ENCODE measurements at places on chromosomes 6 and 20.
A peak's percentile ranks its signal among the peaks of the same experiment; 100 is the strongest.

GRCh38 chr20:55258559-55258958 lies 746.8 kb downstream of the CBLN4 start:
- DNase-seq, result no peak

GRCh38 chr20:41422953-41423352 lies 56.3 kb upstream of the EMILIN3 start:
- DNase-seq, result no peak

DNA sequence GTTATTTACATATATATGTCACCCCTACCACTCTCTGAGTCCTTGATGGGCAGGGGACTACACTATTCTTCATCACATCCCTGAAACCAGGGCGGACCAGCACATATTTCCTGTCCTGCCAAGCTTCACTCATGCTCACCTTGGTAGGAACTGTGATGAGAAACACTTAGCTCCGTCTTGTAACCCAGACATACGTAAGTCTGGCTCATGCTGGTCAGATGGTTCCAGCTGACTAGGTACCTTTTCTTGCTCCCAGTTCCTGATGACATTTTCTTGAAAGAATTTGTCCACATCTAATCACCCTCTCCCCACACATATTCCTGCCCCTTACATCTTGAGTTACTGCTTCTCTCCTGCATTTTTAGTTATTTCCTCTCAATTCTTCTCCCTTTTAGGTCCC lies 122.2 kb upstream of the MYLIP start:
- no peak for DNase-seq

GRCh38 chr6:160226118-160226591 lies 32.5 kb downstream of the SLC22A2 start:
- no peak for DNase-seq

DNA sequence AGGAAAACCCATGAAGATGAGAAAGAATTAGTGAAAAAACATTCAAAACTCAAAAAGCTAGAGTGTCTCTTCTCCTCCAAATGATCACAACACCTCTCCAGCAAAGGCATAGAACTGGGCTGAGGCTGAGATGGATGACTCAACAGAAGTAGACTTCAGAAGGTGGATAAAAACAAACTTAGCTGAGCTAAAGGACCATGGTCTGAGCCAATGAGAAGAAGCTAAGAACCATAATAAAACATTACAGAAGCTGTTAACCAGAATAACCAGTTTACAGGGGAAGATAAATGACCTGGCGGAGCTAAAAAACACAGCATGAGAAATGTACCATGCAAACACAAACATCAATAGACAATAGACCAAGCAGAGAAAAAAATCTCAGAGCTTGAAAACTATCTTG lies 904.1 kb upstream of the MANEA start:
- no peak for DNase-seq

- DNase-seq, result no peak
These were observed 336.4 kb upstream of the SOX4 start for GRCh38 chr6:21257125-21257524.

- no peak for DNase-seq
These were observed 216.0 kb downstream of the GJA1 start for GRCh38 chr6:121651420-121651819.

- no peak for DNase-seq
These were observed 603.5 kb downstream of the UTRN start for GRCh38 chr6:144888621-144889020.

GRCh38 chr6:104574135-104574750 lies 285.5 kb downstream of the HACE1 start:
- DNase-seq, result no peak

DNA sequence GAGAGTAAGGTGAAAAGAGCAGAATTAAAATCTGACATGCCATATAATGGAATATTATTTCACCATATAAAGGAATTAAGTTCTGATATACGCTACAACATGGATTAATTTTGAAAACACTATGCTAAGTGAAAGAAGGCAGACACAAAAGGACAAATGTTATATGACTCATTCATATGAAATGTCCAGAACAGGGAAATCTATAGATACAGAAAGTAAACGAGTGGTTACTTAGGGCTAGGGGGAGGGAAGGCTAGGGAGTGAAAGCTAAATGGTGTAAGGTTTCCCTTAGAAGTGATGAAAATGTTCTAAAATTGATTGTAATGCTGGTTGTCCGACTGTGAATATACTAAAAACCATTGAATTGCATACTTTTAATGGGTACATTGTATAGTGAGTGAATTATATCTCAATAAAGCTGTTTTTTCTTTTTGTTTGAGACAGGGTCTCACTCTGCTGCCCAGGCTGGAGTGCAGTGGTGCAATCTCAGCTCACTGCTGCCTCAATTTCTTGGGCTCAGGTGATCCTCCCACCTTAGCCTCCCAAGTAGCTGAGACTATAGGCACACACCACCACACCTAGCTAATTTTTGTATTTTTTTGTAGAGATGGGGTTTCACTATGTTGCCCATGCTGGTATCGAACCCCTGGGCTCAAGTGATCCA lies 8.2 kb downstream of the PRPH2 start:
- peak; percentile 30 for DNase-seq

DNA sequence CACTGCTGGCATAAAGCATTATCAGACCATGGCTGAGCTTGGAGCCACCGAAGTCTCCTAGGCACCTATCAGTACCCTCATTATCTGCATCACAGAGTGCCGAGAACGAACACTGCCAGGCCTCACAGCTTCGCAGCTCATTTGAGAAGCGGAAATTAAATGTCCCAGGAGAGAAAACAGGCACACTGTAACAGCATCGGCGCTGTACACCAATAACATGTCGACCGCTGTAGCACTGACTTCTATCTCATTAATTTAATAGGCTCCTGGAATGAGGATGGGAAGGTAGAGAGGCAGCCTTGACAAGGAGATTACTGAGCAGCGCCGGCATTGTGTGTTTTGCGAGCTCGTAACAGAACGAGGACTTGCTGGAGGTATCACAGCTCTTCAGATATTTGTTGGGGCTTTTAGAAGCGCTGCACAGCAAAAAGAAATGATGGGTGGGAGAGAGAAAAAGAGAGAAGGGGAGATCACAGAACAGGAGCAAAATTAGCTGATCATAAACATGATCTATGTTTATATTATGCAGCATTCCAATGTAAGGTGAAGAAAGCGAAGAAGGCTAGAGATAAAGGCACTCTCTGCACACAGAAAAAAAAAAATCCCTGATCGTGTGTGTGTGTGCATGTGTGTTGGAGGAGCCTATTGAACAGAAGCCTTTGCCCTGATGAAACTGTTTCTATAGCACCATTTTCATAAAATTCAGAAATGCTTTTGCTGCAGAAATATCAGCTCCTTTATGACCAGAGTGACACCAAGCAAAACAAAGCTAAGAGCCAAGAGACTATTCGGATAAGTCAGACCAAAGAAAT lies 29.2 kb downstream of the ID4 start:
- DNase-seq, result no peak

DNA sequence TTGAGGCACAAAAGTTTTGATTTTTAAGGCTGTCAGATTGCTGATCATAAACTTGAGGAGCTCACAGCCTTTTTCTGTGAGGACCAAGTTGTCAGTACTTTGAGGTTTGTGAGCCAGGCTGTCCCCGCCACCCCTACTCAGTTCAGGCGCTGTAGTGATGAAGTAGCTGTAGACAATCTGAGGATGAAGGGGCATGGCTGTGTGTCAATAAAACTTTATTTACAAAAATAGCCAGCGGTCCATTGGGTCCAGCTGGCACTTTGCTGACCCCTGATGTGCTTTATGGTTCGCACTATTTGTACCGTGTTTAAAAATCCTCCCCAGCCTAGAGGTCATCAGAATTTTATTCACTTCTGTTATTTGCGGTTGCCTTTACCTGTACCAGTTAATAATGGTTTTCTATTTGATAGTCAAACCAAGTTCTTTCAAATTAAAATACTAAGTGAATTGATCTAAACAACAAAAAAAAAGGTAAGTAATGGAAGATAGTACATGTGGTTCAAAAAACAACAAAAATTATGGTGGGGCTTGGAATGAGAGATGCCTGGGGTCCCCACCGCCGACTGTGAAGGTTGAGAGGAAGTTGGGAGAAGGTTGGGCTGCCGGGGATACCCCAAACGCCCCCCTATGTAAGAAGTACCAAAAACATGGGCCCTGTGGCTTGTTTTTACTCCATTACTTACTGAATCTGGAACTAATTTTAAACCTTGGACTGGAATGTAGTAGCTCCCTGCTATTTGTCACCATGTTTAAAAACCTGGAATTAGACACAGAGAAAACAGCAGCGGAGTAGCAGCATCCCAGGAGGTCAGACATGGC lies 123.6 kb downstream of the SYCP2 start:
- DNase-seq, result no peak

- DNase-seq, result peak; percentile 61
These were observed 187.0 kb upstream of the OPRM1 start for GRCh38 chr6:153852034-153852433.

- no peak for DNase-seq
These were observed 5.7 kb downstream of the SESN1 start for GRCh38 chr6:109088995-109089394.

DNA sequence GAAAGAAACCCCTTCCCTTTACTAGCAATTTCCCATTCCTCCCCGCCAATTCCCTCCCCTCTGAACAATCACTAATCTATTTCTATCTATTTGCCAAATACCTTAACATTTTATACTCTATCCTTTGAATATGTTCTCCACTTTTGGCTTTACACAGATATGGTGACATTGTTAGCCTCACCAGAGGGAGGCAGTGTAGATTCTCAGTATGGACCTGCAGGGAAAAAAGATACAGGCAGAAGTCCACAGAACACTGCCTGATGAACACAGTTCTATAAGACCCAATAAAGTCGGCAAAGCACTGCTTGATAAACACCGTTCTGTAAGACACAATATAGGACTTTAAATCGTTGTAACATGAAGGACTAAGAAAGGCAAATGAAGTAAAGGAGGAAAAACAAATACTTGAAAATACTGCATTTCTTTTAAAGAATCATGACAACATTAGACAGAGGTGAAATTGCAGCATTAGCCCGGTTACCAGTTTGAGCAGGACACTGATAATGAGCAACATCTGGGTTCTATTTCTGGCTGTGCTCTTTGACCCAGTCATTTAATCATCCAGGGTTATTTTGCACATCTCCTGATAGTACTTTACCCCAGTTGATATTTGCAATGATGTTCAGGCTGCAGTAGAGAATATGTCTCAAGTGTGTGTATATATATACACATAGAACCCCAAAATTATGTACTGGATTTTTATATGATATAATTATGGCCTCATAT lies 296.8 kb downstream of the UTRN start:
- peak; percentile 13 for DNase-seq

DNA sequence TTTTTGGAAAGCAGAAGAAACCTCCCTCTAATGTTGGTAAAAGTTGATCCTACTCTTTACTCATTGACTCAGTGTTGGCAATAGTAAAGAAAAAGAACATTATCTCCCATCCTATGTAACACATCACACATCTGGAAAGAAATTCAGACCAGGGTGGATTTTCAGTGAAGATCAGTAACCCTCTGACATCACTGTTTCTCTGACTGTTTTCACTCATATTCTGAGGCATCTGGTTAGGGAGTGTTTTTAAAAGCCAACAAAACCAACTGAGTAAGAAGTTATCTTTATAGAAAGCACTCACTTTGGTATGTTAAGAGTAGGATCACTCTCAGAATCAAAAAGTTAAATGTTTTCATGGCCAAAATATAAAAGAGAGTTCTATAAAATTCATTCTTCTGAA lies 143.6 kb downstream of the DST start:
- no peak for DNase-seq

DNA sequence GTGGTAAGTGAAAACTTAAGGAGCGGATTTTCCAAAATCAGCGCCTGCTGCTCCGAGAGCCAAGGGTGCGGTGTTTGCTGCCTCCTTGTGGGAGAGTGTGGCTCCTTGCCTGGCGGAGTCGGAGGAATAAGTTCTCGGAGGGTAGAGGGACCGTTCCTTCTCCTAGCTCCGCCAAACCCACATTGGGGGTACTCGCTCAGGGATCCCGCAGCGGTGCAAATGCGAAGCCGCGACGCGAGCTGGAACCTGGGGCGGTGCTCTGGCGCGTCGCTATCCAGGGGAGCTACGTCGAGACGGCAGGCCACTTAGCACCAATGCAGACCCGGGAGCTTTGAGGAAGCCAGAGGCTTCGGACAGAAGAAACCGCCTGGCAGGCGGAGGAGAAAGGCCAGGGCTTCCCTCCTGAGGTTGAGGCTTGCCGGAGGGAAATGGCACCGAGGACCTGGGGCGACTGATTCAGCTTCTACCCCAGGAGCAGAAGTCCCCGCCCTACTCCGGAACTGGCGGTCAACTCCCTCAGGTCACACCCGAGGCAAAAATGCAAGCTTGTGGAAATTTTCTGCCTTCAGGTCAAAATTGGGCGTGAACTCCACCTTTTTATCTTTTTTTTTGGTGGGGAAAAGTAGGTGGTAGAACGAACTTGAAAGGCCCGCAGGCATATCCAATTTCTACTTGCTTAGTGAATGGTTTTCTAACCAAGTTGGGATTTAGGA lies 5.7 kb upstream of the DDX43 start:
- DNase-seq, result peak; percentile 74

GRCh38 chr6:134517145-134517658 lies 199.3 kb upstream of the SGK1 start:
- peak; percentile 95 for DNase-seq

GRCh38 chr6:44219815-44220784 lies 3.3 kb upstream of the SLC29A1 start:
- no peak for DNase-seq

- DNase-seq, result no peak
These were observed 100.7 kb upstream of the CARMIL1 start for GRCh38 chr6:25178336-25179035.

DNA sequence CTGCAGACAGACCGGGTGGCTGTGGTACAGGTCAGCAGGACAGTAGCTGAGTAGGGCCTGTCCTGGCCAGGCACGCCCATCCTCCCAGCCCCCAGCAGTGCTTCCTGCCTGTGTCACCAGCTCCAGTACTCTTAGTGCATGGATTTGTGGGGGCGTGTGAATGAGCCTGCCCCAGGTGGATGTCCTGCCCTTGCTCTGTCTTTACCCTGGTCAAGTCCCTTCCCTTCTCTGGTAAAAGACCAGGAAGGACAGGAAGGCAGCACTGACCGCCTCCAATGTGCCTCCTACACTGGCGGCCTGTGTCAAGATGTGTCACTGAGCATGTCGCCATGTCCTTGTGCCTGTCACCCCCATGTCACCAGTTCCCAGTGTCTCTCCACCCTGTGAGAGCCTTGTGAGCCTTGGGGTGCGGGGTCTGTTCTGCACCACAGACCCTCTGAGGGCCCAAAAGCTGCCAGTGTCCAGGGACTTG lies 11.9 kb downstream of the TEAD3 start:
- peak; percentile 70 for DNase-seq

DNA sequence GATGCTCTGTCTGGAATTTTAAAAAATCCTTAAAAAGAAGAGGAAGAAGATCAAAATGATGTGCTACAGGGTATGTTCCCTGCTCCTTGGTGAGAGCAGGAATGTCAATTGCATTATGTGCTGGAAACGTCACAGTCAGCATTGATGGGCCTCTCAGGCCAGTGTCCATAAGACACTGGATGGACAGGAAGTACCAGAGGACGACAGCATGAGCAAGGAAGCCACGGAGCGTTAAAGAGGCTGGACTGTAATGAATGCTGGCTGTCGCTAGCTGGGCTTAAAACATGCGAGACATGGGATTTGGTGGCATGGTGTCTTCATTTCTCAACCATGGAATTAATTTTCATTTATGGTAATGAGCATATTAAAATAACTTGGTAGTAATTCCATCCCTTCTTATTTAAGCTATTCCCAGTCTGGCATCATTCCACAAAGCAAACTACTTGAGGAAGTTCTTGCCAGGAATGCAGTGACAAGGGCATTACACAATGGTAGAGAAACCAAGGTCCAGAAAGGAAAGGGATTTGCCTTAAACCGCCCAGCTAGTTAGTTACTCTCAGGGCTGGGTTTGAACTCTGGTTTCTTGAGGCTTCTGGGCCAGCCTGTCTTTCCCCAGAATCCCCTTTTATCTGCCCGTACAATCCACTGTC lies 166.6 kb upstream of the SOX4 start:
- peak; percentile 9 for DNase-seq

Data from MCF 10A (cell line).